ENCODE measurements at places on chromosomes 7 and 10.

DNA sequence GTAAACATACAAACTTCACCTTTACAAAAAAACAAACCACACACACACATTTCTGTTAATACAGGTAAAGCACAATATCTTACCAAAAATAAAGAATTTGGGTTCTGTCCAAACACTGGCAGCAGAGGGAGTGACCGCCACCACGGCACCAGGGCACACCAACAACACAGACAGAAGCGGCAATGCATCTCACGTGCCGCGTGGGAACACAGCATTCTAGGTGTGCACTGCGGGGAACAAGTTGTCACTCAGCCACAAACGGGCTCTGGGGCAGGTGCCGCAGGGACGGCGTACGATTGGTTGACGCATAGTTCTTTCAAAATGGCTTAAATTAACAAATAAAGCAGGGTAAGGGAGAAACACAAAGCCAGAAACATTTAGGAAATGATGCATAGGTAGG lies 22.3 kb downstream of the PDGFA start:
- DNase-seq = no peak

DNA sequence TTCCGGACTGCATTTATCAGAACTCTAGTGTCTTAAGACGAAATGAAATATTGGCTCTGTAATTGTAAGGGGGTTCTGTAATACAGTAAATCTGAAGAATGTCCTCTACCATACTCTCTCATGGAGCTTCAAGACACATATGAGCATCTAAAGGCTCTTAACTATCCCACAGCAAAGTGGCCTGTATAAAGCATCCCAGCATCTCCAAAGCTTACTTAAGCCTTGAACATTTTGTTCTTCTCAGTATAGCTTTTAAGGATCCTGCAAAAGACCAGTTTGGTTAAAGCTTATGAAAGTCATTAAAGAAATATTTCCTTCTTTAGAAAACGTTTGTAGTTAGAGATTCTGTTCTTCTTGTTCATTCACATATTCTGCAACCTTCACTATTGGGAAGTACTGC lies 75.1 kb downstream of the HGF start:
- DNase-seq = no peak

GRCh38 chr7:80637454-80637853 lies 988 bp upstream of the CD36 start:
- DNase-seq = no peak

- DNase-seq = no peak
Observed at GRCh38 chr10:16698461-16698860, 118.8 kb downstream of the RSU1 start.

DNA sequence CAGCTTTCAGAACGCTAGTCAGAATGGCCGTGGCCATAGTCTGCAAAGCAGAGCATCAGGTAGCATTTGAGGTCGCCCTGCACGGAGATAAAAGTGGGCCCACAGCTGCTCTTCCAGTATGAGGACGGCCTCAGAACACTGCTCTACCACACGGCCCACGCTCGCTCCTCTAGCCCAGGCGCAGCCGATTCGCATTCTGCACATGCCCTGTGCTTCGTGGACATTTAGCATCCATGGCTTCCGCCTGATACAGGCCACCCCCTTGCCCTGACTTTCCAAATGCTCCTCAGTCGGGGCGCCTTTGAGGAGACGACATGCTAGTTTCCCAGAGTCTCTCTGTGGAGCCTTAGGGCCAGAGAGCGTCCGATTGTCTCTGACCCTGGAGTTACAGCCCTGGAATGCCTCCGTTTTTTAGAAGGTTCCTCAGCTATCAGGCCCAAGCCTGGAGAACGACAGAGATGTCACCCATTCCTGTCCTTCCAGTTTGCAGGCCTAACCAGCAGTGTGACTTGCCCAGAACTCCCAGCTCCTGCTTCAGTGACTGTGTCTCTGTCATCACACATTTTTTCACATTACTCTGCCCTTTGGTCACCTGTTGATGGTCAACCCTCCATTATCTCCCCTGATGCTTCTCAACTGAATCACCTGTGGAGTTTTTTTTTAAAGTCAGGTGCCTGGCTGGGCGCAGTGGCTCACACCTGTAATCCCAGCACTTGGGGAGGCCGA lies 14.3 kb downstream of the STRA8 start:
- DNase-seq = no peak

All from renal cortical epithelial cell (primary cell).